SK-N-MC (cell line): ENCODE measurements at places on chromosomes 3 and 15.

DNA sequence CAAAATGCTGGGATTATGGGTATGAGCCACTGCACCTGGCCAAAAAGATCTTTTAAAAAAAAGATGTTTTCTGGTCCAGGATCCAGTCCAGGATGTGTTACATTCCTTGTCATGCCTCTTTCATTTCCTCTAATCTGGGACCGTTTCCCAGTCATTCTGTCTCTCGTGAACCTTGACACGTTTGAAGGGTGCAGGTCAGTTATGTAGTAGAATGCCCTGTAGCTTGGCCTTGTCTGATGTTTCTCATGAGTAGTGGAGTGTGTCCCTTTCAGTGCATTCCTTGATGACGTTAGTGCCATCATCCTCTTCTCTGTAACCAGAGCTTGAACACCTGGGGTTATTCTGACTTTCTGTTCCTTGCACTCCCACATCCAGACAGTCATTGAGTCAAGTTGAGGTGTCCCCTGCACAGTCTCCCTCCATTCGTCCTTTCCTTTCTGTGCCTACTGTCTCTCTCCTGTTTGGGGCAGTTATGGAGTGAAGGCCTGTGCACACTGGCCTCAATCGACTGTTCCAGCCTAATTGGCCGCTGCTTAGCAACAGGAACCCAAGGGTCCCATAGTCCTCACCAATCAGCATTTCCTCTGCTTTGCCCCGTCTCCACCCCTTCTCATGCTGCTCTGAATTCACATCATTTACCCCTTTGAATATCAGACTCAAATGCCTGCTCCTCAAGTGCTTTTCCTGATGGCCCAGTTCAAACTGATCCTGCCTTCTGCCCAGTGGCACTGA lies 5.5 kb downstream of the FAM81A start:
- no peak for DNase-seq

GRCh38 chr3:57500506-57500905 lies 43.6 kb downstream of the DNAH12 start:
- DNase-seq, result no peak

GRCh38 chr3:140715035-140715434 lies 37.2 kb downstream of the TRIM42 start:
- no peak for DNase-seq

GRCh38 chr3:6250167-6250566 lies 610.7 kb upstream of the GRM7 start:
- DNase-seq, result no peak

GRCh38 chr3:65875393-65876027 lies 163.2 kb downstream of the MAGI1 start:
- DNase-seq, result no peak

DNA sequence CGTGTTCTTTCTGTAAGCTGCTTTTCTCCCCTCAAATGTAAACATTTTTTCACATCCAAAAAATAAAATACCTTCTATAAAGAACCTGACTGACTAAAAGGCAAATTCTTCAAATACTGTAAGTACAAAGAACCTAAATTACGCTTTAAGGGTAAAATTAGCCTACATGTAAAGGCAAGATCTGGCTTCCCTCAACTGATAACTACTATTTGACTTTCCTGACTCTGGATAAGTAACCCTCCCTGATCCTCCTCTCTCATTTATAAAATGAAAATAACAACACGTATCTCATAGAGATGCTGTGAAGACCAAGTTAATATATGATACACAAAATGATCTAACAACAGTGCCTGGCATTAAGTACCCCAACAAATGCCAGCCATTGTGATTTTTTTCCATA lies 12.2 kb downstream of the ADAM10 start:
- no peak for DNase-seq

GRCh38 chr3:70053293-70053692 lies 53.8 kb downstream of the SAMMSON start:
- DNase-seq, result no peak

GRCh38 chr3:185313693-185314246 lies 49.2 kb upstream of the MAP3K13 start:
- no peak for DNase-seq
